Neural progenitor cell (in vitro differentiated cells): ENCODE measurements at places on chromosomes 1 and 21. TPM values are rescaled to one million over a fixed set of nuclear protein-coding genes. Genes with fewer than 3 reads are reported as not detected.

KAZN gene
- total RNA-seq = 6.1 and 9.1 TPM in 2 replicates

FASLG gene
- total RNA-seq = not detected in 2 replicates

AXDND1 gene
- total RNA-seq = 0.30 and 0.77 TPM in 2 replicates

ENTREP3 gene
- 4.8 and 14.9 TPM in 2 replicates for total RNA-seq

SLAMF1 gene
- not detected in 2 replicates for total RNA-seq

EXO1 gene
- 32.2 and 54.8 TPM in 2 replicates for total RNA-seq

GJA5 gene
- total RNA-seq = 0.11 and 0.12 TPM in 2 replicates

LPAR3 gene
- total RNA-seq = 2.4 and 4.0 TPM in 2 replicates

LCE3A gene
- not detected in 2 replicates for total RNA-seq

S100A8 gene
- not detected in 2 replicates for total RNA-seq

ZBTB8B gene
- 4.2 and 5.6 TPM in 2 replicates for total RNA-seq

C1orf87 gene
- total RNA-seq = not detected in 2 replicates

GNAT2 gene
- total RNA-seq = 0.25 TPM in 1 of 2 replicates, not detected in the other
